A549 treated with DMSO at 1 μM for 4 hours (cell line): ENCODE measurements at places on chromosomes 11 and 22. TPM values are rescaled to one million over a fixed set of nuclear protein-coding genes. Genes with fewer than 3 reads are reported as not detected.

Gene MPPED2
- not detected in 5 replicates for total RNA-seq

Gene OSM
- 0.08 TPM in 1 of 5 replicates, not detected in the others for total RNA-seq

Gene OR52E8
- not detected in 5 replicates for total RNA-seq

Gene TYR
- not detected in 5 replicates for total RNA-seq

Gene PICALM
- total RNA-seq = 84.6 to 110 TPM (median 101 TPM) in 5 replicates

Gene GAL3ST1
- total RNA-seq = 6.6 to 9.7 TPM (median 8.0 TPM) in 5 replicates

Gene TMEM121B
- total RNA-seq = 0.08 to 0.24 TPM (median 0.13 TPM) in 5 replicates

Gene SCUBE2
- total RNA-seq = 0.21 to 0.52 TPM (median 0.44 TPM) in 5 replicates

Gene MUC15
- total RNA-seq = not detected in 5 replicates

Gene PANX3
- not detected in 5 replicates for total RNA-seq

Gene TMPRSS4
- 0.13 TPM in 1 of 5 replicates, not detected in the others for total RNA-seq
